H1 (cell line): ENCODE measurements at places on chromosomes 4 and X. TPM values are rescaled to one million over a fixed set of nuclear protein-coding genes. Genes with fewer than 3 reads are reported as not detected.

CFAP99 gene
- not detected in 2 replicates for total RNA-seq

MAGEA4 gene
- 0.27 and 0.45 TPM in 2 replicates for total RNA-seq

NALF2 gene
- 15.6 and 16.1 TPM in 2 replicates for total RNA-seq

GRCh38 chrX:39592776-39593175, 505.0 kb downstream of the BCOR start:
- H3K27me3 ChIP-seq = no peaks in the 10 kb centered on the region
- no peak overlapping the region for H3K4me3 ChIP-seq
- no peak for DNase-seq
- no peaks in the 10 kb centered on the region for H3K36me3 ChIP-seq
- H3K4me1 ChIP-seq = no peaks in the 10 kb centered on the region

- H3K27me3 ChIP-seq = no peaks in the 10 kb centered on the region
- no peak for DNase-seq
- no peaks in the 10 kb centered on the region for H3K36me3 ChIP-seq
- H3K27ac ChIP-seq = no peak overlapping the region
- no peaks in the 10 kb centered on the region for H3K4me1 ChIP-seq
Measured at GRCh38 chr4:71222661-71223060, 116.2 kb upstream of the SLC4A4 start.

DNA sequence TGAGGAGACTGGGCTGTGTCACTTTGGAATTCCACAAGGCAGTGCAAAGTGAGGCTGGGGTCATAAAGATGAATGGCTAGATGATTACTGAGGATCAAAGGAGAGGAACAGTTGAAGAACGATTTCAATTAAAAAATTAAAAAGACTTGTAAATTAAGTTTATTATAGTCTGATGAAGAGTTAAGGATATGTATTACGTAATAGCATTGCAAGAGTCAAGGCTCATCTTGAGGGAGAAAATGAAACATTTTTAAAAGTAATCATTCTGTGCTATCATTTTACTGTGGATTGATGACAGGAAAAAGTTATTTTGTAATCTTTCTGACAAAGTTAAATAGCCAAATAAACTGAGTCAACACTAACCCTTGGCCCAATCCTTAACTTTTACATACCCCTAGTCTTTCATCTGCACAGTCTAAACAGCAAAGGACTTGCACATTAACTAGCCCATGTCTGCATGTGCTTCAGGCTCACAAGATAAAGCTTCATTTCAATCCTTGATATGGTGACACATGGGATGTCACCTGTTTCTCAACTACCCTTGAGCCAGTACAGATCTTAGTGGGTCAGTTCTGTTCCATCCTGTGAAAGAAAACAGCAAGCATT, 465.5 kb upstream of the CTSO start:
- no peak for DNase-seq
- H3K27me3 ChIP-seq = no peaks in the 10 kb centered on the region
- H3K4me1 ChIP-seq = no peaks in the 10 kb centered on the region
- no peaks in the 10 kb centered on the region for H3K36me3 ChIP-seq
- H3K27ac ChIP-seq = no peak overlapping the region
- no peak overlapping the region for H3K4me3 ChIP-seq

DNA sequence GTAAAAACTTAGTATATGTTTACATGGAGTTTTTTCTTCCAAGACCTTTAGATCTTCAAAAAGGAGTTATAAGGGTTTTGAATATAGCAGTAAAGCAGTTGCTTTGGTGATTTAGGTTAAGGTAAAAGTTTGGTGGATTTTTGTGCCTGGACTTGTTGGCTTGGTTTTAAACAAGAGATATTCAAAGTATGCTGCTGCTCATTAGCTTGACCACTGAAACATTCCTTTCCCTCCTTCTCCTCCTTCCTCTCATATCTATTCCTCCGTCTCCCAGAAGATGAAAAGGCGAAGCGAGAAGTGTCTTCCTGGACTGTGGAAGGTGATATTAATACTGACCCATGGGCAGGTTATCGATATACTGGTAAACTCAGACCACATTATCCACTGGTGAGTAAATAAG, 38.4 kb downstream of the METAP1 start:
- H3K4me1 ChIP-seq = no peaks in the 10 kb centered on the region
- no peak overlapping the region for H3K4me3 ChIP-seq
- no peaks in the 10 kb centered on the region for H3K27me3 ChIP-seq
- 0 out of 2 replicates have a peak, but pooled peaks cover 2% of the 10 kb centered on the region for H3K36me3 ChIP-seq

- no peaks in the 10 kb centered on the region for H3K27me3 ChIP-seq
- no peak overlapping the region for H3K27ac ChIP-seq
- H3K4me3 ChIP-seq = no peak overlapping the region
- no peak for DNase-seq
- H3K36me3 ChIP-seq = no peaks in the 10 kb centered on the region
- no peaks in the 10 kb centered on the region for H3K4me1 ChIP-seq
Measured at GRCh38 chrX:135324463-135324862, 15.2 kb downstream of the ETDC start.

DNA sequence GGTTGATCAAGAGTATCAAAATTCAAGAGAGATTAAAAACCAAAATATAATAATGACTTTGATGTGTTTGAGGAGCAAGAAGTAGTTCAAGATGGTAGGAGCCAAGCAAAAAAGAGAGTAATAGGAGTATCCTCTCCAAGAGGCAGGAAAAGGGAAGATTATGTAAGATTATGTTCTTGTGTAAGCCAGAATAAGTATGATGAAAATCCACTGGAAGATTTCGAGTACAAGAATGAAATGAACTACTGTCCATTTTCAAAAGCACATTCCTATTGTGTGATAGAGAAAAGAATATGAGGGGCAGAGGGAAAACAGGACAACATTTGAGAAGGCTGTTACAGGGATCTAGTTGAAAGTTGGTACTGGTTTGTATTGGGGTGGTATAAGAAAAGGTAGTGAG, 659.6 kb upstream of the INTU start:
- H3K27ac ChIP-seq = no peak overlapping the region
- H3K4me3 ChIP-seq = no peak overlapping the region
- H3K36me3 ChIP-seq = no peaks in the 10 kb centered on the region
- no peak for DNase-seq

TXK gene
- total RNA-seq = not detected in 2 replicates

TNIP3 gene
- total RNA-seq = not detected in 2 replicates

- H3K36me3 ChIP-seq = no peaks in the 10 kb centered on the region
- H3K27me3 ChIP-seq = no peaks in the 10 kb centered on the region; the same call in 1 of the 2 replicates
- no peak overlapping the region for H3K27ac ChIP-seq
- no peak overlapping the region for H3K4me3 ChIP-seq
- H3K4me1 ChIP-seq = no peaks in the 10 kb centered on the region
- no peak for DNase-seq
Measured at GRCh38 chr4:114311787-114312186, 286.8 kb upstream of the UGT8 start.

- no peak for DNase-seq
- H3K27me3 ChIP-seq = no peaks in the 10 kb centered on the region
- no peak overlapping the region for H3K4me3 ChIP-seq
- H3K36me3 ChIP-seq = no peaks in the 10 kb centered on the region
Measured at GRCh38 chr4:174553031-174553430, 30.7 kb upstream of the HPGD start.

GRCh38 chr4:107870916-107871786, 46.4 kb downstream of the SGMS2 start:
- no peak overlapping the region for H3K27ac ChIP-seq
- H3K36me3 ChIP-seq = no peaks in the 10 kb centered on the region
- DNase-seq = no peak

- H3K27me3 ChIP-seq = no peaks in the 10 kb centered on the region
- no peak overlapping the region for H3K4me3 ChIP-seq
- no peak for DNase-seq
- H3K27ac ChIP-seq = no peak overlapping the region
- no peaks in the 10 kb centered on the region for H3K36me3 ChIP-seq
- H3K4me1 ChIP-seq = no peaks in the 10 kb centered on the region
Measured at GRCh38 chrX:50081282-50081889, 119.4 kb downstream of the AKAP4 start.

DNA sequence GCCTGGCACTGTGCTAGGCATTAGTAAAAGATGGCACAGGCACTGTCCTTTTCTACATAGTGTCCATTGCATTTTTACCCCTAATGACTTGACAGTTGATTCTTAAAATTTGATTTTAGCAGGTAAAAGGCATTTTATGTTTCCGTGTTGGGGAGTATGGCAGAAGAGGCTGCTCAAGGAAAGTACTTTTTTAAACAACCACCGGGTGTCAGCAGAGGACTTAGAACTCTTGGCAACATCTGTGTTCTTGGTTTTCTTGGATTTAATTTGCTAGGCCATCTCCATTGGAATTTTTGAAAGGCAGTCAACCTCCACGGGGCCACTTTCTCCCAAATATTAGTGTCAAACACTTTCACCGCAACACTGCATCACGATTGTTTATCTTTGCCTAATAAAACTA, 102.9 kb downstream of the TSPAN7 start:
- DNase-seq = no peak
- H3K27me3 ChIP-seq = no peaks in the 10 kb centered on the region

DNA sequence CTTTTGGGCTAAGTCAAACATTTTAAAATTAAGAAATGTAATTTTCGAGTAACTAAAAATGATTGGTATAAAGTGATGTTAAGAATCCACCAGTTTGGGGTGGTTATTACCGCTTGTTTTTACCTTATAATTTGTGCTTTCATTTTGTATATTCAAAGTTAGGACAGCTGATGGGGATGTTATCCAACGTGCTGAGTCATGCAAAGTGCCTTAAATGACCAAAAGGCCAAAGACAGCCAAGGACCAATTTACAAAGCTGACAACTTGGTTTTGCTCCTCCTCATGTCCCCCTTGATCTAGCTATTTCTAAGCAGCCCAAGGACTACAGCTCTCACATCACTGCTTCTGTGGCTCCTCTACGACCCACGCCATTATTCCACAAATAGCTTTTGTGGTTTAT, 181.4 kb upstream of the PCDH7 start:
- H3K27me3 ChIP-seq = no peaks in the 10 kb centered on the region
- H3K36me3 ChIP-seq = no peaks in the 10 kb centered on the region
- no peak overlapping the region for H3K4me3 ChIP-seq
- no peak overlapping the region for H3K27ac ChIP-seq
- DNase-seq = no peak
- H3K4me1 ChIP-seq = no peaks in the 10 kb centered on the region

- no peaks in the 10 kb centered on the region for H3K36me3 ChIP-seq
- H3K4me3 ChIP-seq = no peak overlapping the region
- H3K27me3 ChIP-seq = no peaks in the 10 kb centered on the region
- DNase-seq = no peak
Measured at GRCh38 chr4:82480771-82481505, 50.5 kb downstream of the ENOPH1 start.

AWAT2 gene
- not detected in 2 replicates for total RNA-seq

NR3C2 gene
- 3.0 and 3.9 TPM in 2 replicates for total RNA-seq

DNA sequence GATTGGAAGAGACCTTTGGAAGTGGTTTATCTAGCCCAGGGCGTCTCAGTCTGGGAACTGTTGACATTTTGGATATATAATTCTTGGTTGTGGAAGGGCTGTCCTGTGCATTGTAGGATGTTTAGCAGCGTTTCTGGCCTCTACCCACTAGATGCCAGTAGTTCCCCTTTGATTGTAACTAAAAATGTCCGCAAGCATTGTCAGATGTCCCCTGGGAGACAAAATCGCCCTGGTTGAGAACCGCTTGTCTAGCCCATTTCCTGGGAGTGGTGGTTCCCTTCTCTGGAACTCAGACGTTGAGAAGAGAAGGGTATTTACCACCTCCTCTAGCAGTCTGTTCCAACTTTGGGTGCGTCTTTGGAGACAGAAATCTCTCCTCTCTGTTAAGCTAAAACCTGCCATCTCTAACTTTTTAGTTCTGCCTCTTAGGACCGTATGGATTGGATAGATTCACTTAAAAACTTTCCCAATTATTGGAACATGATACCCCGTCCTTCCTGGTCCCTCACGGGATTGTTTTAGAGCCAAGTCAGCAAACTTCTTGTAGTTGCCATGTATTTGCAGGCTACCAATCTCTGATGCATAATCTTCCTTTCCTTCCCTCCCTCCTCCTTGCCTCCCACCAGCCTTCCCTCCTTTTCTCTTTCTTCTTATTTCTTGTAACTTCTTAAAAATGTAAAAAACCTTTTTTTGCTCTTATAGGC, 13.9 kb downstream of the TMEM165 start:
- H3K27me3 ChIP-seq = no peaks in the 10 kb centered on the region
- peaks cover 3% of the 10 kb centered on the region for H3K4me1 ChIP-seq
- H3K27ac ChIP-seq = no peak overlapping the region

DNA sequence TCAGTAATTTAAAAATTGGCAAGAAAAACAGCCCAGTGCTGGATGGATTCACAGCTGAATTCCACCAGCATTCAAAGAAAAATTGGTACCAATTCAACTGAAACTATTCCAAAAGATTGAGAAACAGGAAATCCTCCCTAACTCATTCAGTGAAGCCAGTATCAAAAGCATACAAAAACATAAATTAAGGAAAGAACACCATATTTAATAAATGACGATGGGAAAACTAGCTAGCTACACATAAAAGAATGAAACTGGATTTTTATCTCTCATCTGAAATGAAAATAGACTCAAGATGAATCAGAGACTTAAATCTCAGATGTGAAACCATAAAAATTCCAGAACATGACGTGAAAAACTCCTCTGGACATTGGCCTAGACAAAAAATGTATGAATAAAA, 516.8 kb upstream of the SPANXN1 start:
- no peaks in the 10 kb centered on the region for H3K4me1 ChIP-seq
- no peak for DNase-seq
- H3K27ac ChIP-seq = no peak overlapping the region
- H3K4me3 ChIP-seq = no peak overlapping the region
- H3K36me3 ChIP-seq = no peaks in the 10 kb centered on the region

DNA sequence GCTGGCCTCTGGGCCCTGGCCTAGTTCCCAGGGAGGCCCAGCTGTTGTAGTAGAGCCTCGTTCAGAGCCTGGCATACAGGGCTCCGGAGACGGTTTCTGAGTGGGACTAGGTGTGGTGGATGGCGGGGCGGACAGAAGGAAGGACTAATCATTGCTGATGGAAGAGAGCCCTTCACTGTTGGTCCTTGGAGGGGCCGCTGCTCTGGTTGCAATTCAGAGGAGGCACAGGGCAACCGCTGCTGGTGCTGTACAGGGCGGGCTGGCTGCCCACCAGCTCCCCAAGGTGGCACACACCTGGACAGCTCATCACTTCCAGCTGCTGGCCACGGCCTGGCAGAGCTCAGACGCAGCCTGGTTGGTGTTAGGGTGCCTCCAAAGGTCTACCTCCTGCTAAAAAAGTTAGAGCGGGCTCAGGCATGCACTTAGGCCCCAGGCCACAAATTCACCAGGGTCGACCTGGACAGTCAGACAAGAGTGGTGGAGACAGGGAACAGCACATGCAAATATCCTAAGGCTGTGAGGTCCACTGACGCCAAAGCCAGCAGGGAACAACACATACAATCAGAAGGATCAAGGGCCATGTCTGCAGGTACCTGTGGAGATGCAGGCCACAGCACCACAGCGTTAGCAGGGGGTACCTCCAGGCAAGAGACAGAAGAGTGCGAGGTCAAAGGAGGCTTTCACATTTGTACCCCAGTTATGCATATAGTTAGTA, 7.5 kb upstream of the RNF4 start:
- peaks cover 12% of the 10 kb centered on the region; the same call in 1 of the 2 replicates for H3K27me3 ChIP-seq
- H3K36me3 ChIP-seq = no peaks in the 10 kb centered on the region
- peaks cover 10% of the 10 kb centered on the region for H3K4me1 ChIP-seq
- H3K27ac ChIP-seq = no peak overlapping the region
- DNase-seq = no peak

DNA sequence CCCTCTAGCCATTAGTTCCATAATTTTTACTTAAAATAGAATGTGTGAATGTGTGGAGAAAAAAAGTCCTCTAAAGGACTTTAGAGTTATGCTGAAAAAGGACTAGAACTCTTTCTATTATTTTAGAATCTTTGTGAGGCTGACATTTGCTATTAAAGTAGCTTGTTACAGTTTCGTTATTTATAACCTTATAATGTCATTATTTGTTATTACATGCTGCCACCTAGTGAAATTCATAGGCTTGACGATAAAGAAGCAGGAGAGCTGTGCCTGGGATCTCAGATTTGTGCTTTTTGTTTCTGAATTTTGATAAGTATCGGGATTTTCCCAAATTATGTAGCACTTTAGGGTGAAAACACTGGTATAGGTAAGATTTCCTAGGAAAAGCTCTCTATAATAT, 38.5 kb upstream of the TAPT1 start:
- no peaks in the 10 kb centered on the region for H3K36me3 ChIP-seq
- H3K27me3 ChIP-seq = no peaks in the 10 kb centered on the region
- no peak overlapping the region for H3K27ac ChIP-seq
